ENCODE measurements at places on chromosomes 1 and 21. TPM values are rescaled to one million over a fixed set of nuclear protein-coding genes. Genes with fewer than 3 reads are reported as not detected.

DUSP10 gene
- 1.4 TPM for total RNA-seq

OPTC gene
- total RNA-seq = not detected

PGLYRP4 gene
- total RNA-seq = not detected

CA6 gene
- not detected for total RNA-seq

LIPI gene
- total RNA-seq = not detected

- DNase-seq = peak; percentile 88
Observed at GRCh38 chr1:2967329-2967725, 53.9 kb upstream of the ACTRT2 start.

GRCh38 chr1:50422946-50423669 is at the start of gene DMRTA2:
TSS of gene DMRTA2 (minus strand) at chr1:50423443. CDS start at chr1:50421536, 1,907 bp downstream.
- no peak for DNase-seq

DNA sequence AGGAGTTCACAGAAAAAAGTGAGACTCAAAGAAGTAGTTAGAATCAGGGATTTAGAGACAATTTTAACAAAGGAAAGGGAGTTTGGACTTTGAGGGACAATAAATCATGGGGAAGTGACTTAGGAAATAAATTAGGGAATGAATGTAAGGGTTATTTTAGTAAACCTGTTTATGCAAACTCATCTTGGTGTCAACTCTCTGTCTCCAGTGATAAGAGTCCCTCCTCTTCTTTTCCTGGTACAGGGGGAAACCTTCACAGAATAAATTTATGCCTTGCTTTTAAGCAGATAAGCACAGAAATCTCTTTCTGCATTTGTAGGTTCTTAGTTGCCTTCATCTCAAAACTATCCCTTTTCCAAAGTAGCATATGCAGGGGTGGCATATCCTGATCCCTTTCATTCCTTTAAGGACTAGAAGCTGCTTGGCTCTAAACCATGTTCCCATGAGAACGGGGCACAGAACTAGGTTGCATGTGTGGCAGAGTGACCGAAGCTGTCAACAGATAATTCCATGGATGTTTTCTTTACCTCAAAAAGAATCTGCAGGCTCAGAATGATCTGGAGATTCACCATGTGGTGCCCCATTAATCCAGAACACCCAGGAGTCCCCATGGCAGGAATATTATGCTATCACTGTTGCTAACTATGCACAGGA is 155.4 kb downstream of the ZNF648 start:
- no peak for DNase-seq

DNA sequence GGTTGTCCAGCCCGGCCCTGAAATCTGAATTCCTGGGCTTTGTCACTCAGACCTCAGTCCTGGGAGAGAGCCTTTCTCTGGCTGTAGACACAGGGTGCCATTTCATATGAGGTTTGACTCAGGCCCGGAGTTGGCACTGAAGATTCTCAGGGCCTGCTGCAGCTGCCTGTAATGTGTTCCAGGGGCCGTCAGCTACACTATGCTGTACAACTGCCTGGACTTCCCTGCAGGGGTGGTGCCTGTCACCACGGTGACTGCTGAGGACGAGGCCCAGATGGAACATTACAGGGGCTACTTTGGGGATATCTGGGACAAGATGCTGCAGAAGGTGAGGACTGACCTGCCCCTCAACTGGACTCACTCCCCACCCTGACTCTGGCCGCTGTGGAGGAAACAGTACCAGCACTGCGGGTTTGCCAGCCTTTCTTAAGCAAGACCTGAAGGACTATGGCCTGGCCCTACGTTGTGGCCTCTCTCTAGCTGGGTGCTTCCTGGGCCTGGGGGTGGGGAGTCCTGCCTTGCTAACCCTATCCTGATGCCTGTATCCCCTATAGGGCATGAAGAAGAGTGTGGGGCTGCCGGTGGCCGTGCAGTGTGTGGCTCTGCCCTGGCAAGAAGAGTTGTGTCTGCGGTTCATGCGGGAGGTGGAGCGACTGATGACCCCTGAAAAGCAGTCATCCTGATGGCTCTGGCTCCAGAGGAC is 18.9 kb downstream of the FAAH start:
- no peak for DNase-seq

- no peak for DNase-seq
Observed at GRCh38 chr1:241992734-241993133, 6.2 kb downstream of the MAP1LC3C start.

GRCh38 chr1:167089939-167090313 is 251 bp downstream of the GPA33 start:
- DNase-seq = no peak

DNA sequence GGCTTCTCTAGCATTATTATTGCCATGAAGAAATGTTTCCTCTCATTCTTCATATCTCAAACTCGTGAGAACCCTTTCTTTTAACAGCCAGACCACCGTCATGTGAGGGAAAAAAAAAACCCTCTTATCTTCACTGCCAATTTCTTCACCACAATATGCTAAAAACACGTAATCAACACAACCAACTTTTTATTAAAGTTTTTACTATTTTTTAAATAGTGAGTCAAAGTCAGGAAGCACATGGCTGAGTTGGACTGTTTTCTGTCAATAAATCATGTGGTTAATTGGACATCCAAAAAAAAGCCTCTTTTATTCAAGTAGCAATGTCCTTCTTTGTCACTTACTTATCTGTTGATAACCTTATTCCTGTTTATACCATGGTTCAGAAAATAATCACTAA is 55.9 kb upstream of the SAMD13 start:
- no peak for DNase-seq

DNA sequence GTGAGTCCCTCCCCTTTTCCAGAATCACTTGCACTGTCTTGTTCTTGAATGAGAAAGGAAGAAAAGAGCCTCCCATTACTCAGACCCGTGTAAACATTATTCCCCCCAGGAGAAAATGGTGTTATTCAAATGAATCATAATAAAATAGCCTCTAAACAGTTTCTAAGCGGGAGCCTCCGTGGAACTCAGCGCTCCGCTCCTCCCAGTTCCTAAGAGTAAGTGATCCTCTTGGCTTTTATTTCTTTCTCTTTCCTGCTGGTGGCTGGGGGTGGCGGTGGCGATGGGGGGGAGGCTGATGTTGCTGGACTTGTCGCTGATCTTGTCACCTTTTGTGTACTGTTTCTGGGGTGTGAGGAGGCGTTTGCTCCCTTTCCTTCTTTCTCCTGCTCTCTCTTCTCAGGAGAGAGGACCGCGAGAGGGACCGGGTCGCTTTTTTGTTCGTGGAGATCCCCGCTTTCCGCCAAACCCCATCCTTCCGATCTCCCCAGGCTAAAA is 781 bp downstream of the PROX1 start:
- DNase-seq = no peak

DNA sequence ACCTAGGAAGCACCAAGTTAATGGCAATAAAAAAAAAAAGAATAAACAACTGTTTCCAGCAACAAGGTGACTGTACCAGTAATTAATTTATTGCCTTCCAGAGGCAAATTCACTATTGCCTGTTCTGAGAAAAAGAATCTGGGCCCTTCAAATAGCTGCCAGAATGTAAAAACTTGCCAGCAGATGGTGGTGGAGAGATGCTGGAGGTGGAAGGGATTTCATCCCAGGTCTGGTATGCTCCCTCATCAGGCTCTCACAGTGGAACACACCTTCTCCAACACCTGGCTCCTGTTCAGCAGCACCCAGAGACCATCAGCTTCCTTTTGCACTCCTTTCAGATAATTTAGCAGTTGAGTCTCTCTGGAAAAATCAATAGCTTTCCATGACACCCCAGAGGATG is 792.9 kb upstream of the ADAMTS5 start:
- DNase-seq = no peak

GRCh38 chr1:214615871-214616270 is 12.9 kb downstream of the CENPF start:
- no peak for DNase-seq

DNA sequence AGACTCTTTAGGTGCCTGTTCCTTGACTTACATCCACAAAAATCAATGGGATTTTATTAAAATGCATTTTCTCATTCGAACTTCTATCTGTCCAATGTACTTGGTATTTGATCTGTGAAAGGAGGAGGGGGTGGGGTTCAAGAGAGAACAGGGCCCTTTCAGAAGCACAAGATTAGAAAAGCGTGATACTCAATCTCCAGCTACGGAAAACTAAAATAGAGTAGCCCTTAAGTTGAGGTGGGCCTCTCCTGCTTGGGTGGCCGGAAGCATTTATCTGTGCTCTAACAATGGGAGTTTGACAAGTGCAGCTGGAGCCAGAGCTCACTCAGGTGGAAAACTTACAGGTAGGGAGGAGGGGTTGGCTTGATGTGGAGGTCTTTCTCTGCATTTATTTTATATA is 462 bp upstream of the RXRG start:
- DNase-seq = no peak

DNA sequence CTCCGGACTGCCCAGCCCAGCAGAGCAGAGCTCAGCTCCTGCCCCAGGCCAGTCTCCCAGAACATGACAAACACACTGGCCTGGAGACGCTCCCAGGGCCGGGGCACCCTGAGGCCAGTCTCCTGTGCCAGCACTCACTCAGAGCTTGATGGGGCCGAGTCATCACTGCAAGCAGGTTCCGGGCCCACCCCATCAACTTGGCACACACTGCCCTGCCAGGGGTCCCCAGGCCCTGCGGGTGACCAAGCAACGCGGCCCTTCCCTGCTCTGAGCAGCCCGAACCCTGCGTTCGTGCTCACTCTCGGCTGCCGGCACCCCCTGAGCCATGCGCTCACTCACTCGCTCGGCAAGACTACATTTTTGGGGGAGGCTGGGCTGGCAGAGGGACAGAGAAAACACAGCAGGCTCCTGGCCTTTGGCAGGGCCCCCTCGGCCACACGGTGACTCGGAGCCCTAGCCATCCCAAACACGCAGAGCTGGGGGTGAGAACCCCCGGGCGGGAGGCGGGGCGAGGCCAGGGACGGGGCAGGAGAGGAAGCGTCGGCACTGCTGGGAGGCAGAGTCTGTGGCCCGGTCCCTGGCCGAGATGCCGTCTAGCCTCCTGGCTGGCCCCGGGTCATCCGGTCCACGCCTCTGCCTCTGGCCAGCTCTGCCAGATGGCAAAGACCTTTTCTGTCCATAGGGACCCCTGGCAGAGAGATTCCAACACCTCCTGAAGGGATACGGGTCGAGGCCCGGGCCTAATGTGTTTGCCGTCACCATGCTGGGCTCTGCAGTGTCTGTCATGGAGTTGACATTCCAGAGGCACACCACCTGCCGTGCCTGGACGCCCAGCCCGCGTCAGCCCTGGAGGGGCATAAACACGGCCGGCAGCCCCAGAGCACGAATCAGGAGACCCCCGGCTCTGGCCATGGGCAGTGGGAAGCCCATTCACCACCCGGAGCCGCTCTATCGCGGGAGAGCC is 68.0 kb downstream of the MEGF6 start:
- DNase-seq = no peak

DNA sequence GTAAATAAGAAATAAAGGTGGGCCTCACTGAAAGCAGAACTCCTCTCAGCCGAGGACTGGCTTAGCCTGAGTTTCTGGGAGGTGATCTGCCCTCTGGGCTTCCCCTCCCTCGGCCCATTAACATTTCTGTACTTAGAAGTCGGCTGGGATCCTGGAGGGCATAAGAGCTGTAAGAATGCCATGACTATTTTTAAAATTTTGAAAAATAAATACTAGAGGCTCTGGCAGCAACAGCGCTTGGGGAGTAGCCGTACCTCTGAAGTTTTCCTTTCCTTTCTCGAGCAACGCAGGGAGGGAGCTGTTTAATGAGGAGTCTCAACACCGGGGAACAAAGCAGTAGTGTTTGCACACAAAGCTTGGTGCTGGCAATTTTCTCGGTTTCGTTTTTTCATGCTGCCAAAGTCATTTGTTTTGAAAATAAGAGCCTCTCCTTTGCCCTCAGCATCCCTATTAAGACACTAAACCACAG is 498.7 kb downstream of the SMYD3 start:
- no peak for DNase-seq

- no peak for DNase-seq
Observed at GRCh38 chr1:35683012-35683411, 35.7 kb downstream of the C1orf216 start.

GRCh38 chr1:25744140-25744581 is 55.8 kb upstream of the SELENON start:
- DNase-seq = no peak

DNA sequence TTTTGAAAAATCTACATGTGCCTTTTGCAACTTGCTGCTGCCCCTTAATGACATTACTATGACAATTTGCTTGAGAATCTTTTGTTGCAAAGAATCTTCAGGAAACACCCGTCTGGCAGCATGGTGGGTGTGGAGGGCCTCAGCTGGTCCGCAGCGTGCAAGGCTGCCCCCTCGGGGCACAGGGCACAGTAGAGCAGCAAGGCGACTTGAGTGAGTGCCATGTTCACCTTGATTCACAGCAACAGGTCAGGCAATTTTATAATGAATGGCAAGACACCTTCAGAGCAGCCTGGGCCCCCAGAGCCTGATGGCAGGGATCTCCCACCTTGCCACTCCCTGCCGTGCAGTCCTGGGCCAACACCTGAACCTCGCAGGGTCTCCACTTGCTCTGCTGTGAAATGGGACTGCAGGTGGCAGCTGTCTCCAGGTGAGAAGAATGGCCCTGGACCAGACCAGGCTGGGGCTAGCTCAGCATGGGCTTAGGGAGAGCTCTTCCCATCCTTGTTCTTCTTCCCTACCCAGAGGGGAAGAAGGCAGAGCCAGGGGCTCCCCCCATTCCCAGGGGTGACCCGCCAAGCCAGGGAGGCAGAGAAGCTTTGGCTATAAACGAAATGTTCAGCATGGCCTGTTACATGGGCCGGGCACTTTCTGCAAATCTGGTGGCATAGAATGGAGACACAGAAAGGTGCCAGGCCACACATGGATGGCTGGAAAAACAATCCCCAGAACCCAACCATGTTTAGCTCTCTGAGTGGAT is 34.5 kb upstream of the ACTRT2 start:
- no peak for DNase-seq

- DNase-seq = no peak
Observed at GRCh38 chr1:225526878-225527277, 99.0 kb upstream of the LBR start.

DNA sequence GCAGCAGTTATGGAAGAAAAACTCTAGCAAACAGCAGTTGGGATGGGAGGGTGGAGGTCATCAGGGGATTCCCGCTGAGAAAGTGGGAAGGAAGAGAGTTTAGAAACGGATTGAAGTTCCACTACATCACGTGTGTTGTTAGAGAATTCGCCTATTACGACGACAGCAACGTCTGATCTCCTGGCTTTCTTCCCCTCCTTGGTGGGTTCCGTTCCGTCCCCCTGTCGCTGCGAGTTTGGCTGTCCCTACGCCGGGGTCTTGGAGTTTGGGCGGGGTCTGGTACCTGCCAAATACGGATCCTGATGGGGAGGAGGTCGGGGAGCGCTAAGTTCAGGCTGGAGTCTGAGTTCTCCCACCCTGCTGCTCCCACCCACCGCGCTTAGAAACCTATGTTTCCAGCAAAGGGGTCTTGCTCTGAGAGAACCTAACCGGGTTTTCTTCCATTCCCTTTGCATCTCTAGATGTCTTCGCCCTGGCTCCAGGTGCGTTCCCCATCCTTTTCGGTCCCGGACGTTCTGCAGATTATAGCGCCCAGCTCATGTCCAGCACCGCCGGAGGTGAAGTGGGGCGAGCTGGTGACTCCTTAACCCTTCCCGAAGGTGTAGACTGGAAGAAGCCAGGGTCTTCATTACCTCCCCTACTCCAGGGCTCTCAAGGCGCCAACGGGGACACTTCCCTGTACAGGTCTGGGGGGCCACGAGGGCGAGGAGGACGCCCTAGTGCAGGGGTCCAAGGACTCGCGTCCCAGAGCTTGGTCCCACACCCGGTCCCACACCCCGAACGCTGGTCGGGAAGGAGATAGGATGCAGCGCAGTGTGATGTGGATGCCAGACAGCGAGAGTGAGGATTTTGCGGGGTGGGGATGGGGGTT is 641 bp upstream of the KCNK2 start:
- no peak for DNase-seq

- DNase-seq = no peak
Observed at GRCh38 chr1:18197299-18197698, 89.7 kb downstream of the IGSF21 start.

GRCh38 chr1:180922631-180923015 is 9.9 kb downstream of the KIAA1614 start:
- peak; percentile 50 for DNase-seq
